ENCODE measurements at places on chromosomes 6 and 20.

DNA sequence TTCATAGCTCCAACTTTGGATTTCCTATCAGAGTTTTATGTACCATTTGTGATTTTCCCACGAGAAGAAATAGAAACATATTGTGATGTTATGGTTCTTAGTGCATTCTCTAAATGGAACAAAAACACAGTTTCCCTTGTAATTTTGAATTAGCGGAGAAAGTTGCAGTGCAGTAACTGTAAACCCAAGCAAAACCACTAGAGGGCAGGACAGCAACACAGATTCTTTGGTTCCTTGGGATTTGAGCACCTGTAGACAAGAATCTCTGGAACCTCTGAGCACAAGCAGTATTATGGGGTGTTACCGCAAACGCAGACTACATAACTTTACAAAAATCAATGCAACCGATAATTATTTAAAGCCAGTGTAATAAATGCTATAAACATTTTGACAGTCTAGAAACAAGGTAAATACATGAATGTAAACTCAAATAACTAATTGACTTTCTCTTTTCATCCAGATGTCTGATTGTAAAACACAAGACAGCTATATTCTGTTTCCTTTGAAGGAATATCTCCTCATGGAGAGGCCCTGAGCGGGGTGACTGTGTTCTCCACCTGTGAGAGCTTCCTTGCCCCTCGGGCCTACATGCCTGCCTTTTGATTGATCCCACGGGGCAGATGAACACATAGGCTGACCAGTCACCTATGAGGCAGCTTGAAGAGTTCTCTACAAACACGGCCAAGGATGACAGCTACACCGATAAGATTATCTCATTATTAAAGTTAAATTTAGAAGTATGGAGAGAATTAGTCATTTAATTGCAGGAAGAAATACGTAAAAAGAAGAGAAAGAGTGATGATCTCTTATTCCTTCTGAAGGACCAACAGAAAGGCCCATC, 67.5 kb upstream of the COL21A1 start:
- peak; percentile 17 for DNase-seq

DNA sequence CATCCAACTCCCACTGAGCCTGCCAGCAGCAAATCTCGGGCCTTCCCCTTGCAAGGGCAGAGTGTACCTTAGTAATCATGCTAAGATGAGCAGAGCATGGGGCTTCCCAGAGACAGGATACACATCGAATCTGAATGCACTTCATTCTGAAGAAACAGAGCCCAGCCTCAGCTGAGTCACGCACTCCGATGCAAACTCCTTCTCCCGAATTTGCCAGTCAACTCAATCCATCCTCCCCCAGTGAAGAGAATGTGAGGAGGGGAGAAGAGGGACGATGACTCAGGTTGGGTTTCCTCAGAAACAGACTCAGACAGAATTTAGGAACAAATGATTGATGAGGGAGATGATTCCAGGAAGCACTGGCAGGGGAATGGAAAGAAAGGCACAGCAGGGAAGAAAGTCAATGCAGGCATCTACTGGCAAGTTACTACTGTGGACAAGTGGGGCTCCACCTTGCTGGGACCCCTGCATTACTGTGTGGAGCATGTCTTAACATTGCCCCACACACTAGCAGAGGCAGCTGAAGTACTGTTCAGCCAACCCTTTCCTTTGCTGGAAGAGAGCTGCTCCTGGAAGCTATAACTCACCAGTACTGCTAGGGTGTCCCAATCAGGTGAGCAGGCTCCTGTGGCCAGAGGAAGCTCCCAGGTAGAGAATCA, 251.6 kb downstream of the ADGB start:
- DNase-seq: peak; percentile 55

GRCh38 chr20:24747010-24747712, 201.9 kb upstream of the CST7 start:
- no peak for DNase-seq

- DNase-seq: peak; percentile 67
These were observed 78.0 kb upstream of the TMEM181 start for GRCh38 chr6:158481690-158482473.

DNA sequence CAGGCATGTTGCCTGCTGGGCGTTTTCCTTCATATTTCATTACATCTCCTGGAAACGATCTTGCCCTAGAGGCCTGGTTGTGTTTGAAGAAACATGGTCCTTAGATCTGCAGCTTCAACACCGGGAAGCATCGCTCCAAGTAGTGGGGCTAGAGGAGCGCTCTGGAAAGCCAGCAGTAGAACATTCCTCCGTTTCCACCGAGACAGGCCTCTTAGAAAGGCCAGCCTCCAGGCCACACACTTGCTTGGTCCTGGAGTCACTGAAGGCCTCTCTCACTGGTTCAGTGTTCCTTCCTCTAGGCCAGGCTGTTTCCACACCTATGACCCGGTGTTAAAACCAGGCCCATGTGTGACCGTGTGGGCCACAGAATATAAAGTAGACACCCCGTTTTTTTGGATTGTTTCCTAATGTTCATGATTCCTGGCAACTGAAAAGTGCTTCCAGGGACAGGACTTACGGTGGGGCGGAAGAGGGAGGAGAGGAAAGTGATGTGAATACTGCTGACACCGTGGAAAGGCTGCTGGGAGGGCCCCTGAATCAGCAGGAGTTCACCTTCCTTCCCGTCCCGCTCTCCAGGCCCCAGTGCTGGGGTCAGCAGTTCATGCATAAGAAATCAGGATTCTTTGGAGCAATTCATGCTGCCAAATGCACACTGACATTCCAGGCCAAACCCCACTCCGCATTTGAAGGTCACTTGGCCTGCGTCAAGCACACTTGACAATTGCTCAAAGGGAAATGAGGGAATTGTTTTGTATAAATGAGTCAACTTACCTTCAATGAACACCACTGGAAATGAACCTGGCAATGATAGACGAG, 83.8 kb downstream of the IYD start:
- no peak for DNase-seq

DNA sequence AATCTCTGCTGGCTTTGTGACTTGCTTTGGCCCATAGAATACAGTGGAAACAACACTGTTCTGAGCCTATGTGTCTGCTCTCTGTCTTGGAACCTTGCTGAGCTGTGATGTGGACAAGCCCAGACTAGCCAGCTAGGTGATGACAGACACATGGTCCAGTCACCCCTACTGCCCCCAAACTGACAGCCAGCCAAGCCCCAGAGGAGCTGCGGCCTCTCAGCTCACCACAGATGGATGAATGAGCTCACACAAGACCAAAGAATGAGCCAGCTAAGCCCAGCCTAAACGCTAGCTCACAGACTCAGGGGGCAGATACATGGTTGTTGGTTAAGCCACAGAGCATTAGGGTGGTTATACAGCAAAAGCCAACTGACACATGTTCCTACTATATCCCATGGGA, 4.1 kb downstream of the AARS2 start:
- DNase-seq: no peak

Measured in activated CD4-positive, alpha-beta T cell treated with anti-CD3 and anti-CD28 coated beads, Interleukin-10, Interleukin-2, amounts not matched to agents 100 ng/mL and 50 ng/mL, durations not matched to agents 16 hours and 8 hours (primary cell).